Fibroblast of skin of abdomen (primary cell): ENCODE measurements at places on chromosomes 5 and 9.

DNA sequence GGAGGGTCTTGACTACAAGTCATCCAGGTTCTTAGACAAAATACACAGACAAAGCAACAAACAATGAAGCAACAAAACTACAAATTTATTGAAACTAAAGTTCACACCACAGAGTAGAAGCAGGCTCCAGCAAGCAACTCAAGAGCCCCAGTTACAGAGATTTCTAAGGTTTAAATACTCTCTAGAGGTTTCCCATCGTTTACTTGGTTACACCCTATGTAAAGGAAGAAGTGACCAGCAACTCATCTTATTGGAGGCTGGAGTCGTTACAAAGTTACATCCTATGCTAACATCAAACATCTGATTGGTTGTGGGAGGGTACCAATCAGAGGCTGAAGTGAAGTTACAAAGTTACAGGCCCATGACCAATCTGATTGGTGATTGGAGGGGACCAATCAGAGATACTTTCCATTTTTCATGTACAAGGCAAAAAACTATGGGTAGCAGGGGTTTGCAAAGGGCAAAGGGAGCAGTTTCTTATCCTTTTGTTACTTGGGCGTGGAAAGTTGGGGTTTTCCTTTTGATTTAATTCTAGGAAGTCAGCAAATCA is 2292.6 kb upstream of the C9orf72 start:
- no peak for DNase-seq

GRCh38 chr9:123336449-123336848 is 19.5 kb upstream of the CRB2 start:
- DNase-seq, result no peak

DNA sequence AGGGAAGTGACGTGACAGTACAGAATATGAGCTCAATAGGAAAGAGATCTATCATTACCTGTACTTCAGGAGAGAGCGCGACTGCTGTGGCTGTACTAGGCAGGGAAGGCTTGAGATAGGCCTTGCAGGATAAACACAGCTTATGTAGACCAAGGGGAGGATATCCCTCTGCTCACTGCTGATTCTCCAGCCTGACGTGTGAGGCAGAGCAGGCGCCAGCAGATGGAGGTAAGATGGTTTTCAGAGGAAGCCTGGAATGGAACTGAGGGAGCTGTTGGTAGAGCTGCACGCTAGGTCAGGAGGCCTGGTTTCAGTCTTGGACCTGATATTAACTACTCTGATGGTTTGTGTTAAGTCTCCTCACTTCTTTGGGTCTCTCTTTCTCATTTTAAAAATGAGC is 291.4 kb downstream of the YTHDC2 start:
- DNase-seq, result no peak

- DNase-seq, result no peak
These were observed 9.2 kb upstream of the MXD3 start for GRCh38 chr5:177320879-177321278.

- DNase-seq, result no peak
These were observed 73.0 kb upstream of the GPR151 start for GRCh38 chr5:146589028-146589345.

DNA sequence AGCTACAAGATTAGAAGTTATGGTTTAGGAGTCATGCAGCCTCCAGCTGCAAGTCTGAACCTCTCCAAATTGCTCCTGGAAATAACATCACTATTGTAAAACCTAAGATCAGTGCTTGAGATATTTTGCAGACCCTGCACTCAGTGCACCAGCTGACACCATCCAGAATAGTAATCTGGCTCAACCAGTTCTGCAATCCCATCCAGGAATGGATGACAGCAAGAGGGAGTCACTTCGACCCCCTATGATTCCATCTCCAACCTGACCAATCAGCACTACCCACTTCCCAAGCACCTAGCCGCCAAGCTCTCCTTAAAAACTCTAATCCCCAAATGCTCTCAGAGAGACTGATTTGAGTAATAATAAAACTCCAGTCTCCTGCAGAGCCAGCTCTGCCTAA is 37.9 kb upstream of the NR4A3 start:
- no peak for DNase-seq

DNA sequence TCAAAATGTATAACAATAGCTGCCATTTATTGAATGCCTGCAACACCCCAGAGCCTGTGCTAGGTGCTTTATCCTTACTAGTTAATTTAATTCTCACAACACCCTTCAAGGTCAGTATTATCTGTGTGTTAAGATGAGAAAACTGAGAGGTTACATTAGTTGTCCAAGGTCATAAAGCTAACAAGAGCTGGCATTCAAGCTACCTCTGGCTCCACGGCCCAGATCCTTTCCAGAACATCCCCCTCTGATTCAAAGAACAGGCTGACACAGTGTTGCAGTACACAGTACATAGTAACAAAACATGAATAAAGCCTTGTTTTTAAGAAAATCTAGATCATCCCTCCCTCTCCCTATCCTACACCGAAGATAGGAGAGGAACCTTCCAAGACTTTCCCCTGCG is 9.4 kb upstream of the FRMPD1 start:
- DNase-seq, result no peak

DNA sequence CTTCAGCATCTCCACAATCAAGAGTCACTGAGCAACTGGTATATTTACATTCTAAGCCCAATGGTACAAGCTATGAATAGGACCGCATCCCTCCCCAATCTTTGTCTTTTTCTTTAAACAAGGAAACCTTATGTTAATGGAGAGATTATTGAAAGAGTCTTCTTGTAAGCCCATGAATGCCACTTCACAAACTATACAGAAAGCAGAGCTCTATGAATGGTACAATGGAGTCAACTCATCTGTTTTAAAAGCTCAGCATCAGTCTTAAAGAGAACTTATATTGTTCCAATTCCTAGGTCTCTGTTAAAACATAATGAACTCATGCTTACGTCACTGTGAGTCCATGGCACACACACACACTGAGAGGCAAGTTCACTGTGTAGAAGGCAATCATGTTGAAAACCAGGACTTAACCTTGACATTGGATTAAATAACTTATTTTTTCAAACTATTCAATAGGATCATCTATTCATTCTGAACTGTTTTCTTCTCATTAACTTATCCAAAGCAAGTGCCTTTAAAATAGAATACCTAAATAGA is 4.5 kb downstream of the NREP start:
- no peak for DNase-seq

- DNase-seq, result no peak
These were observed 15.8 kb downstream of the MARCHF3 start for GRCh38 chr5:127014573-127014972.

DNA sequence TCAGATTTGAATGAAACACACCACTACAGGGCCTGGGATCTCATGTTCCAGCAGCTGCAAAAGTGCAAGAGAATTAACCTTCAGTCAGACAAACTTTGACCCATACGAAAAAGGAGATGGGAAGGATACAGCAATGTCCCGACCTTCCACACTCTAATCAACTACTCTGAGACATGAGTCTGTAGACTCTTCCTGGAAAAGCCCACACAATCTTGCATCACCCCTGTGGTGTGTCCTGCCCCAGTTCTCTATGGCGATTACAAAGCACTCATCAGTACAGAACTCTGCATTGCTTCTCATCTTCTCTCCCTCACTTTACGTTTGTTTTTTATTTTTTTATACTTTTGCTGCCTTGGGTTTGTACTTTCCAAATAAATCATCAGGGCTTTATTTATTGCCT is 241.0 kb upstream of the KIF2A start:
- DNase-seq, result no peak

GRCh38 chr5:74587890-74588289 is 52.6 kb downstream of the ENC1 start:
- DNase-seq, result no peak

GRCh38 chr9:71758785-71759184 is 9.5 kb downstream of the CEMIP2 start:
- no peak for DNase-seq

- no peak for DNase-seq
These were observed 56.5 kb upstream of the PCSK1 start for GRCh38 chr5:96489532-96489931.

DNA sequence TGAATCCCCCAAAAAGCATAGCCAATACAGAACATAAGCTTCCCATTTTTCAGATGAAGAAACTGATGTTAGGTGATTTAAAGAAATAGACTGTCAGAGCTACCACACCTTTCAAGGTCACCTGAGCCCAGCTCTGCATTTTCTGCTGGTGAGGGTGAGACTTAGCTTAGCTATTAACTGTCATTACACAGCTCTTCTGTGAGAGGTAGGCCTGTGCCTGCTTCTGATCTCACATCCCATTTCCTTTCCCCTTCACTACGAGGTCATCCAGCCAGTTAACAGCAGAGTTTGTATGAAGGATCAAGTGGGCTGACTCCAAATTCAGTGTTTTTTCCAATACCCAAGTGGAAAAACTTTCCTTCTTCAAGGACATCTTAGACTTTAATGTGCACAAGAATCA is 528.6 kb upstream of the CLINT1 start:
- no peak for DNase-seq

- DNase-seq, result no peak
These were observed 186.4 kb downstream of the EPB41L4A start for GRCh38 chr5:112232667-112233066.

DNA sequence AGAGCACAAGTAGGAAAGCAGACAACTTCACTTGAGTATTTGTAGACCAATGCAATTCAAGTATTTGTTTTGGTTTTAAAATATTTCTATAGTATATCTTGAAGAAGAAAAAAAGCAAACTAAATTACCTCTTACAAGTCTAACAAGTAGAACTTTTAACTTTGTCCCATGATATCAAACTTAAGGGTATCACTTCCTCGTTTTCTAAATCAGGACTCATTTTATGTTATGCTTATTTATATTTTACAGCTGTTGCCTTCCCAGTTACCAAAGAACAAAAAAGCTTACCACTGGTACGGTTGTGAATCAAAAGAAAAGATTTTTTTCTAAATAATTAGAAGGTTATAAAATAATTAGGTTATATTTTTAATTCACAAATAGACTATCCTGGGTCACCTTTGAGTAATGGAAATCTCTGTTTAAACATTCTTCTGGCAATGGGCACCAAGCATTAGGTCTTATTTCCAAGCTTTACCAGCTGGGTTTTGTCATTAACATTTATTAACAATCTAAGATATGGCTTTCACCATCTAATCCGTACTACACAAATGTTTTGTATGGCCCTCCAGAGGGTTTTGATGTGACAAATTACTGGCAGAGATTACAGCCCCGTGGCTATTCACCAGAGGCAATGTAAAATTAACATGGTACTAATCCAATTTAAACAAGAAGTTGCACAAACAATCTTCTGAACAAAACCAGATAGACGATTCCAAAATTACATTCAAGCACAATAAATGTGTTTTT is 63.6 kb downstream of the CEP120 start:
- peak; percentile 15 for DNase-seq

DNA sequence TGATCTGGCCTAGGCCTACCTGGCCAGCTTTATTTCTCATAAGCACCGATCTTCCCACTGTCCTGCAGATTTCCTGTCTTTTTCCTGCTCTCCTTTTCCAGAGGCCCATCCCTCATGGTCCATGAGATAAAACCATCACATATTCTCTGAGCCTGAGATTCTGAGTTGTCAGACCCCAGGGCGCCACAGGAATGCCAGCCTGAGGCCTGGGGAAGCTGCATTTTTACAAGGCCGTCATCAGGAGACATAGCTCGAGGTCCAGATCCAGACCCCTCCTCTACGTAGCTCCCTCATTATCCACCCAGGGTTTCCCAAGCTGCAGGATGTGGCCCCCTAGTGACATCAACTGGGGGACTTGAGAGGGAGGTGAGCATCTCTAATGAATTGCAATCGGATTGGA is 204.3 kb downstream of the ATPSCKMT start:
- no peak for DNase-seq

DNA sequence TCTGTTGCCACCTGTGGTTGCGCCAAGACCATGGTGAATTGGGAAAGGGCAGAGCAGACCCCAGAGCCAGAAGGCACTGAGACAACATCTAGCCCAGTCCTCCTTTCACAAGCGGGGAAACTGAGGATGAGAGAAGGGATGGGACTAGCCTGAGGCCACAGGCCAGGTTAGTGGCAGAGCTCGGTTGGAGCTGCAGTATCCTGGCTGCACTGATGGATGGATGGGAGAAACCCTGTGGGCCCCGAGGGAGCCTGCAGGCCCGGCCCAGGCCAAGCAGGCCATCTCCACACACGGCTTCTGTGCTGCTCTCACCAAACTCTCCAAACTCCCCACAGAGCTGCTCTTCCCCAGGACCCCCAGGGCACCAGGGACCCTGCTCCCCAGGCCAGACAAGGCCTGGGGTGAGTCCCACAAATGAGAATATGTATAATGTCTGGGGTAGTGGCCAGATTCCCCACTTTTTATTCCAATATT is 60.2 kb downstream of the TSTD2 start:
- no peak for DNase-seq

DNA sequence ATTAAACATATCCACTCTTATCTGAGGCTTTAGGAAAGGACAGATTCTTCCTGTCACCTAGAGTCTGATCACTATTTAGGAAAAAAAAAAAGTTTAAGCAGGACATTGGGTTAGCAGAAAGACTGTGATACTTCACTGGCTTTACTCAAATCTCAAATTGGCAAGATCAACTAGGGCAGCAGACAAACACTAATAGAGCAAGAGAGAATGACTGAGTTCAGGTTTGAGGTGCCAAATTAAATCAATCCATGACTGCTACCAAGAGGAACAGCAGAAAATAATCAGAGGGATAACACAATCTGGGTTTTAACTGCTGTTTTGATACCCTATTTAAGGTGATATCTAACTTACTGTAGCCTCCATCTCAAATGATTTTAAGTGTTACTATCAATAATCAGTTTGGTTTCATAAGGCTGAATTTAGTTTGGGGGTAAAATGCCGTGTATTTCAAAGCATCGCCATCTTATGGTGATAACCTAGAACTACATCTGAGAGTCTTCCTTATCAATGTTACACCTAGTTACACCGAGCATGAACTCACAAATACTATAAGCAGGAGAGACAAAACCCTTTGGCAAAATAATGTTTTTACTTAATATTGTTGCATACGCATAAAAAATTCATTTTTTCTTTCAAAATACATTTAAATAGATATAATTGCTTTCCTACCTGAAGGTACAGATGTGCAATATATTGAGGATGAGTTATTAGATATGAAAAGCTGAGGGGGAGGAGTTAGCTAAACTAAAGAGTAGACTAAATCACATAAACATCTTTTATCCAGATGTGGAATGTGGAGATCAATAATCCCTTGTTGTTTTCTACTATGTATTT is 286.4 kb upstream of the CDH12 start:
- peak; percentile 3 for DNase-seq

DNA sequence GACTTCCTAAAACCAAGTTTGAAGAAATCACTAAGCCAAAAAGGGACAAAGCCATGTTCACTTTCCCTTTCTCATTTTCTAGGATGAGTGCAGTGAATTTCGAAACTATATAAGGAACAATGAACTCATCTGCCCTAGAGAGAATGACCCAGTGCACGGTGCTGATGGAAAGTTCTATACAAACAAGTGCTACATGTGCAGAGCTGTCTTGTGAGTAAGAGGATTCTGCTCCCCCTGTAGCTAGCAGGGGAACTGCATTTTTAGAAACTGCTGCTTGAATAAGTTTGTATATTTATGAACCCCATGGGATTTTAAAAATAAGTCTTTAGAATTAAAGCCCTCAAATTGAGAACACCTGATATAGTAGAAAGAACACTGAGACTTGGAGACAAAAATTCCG is 42.7 kb upstream of the SPINK14 start:
- DNase-seq, result no peak
